Stimulated activated CD4-positive, alpha-beta T cell treated with anti-CD3 and anti-CD28 coated beads, TNF-alpha, amount 100 ng/mL, for 24 hours (primary cell): ENCODE measurements at places on chromosomes 3 and 15.

GRCh38 chr3:172259111-172259541 lies 189.1 kb downstream of the GHSR start:
- DNase-seq = no peak

DNA sequence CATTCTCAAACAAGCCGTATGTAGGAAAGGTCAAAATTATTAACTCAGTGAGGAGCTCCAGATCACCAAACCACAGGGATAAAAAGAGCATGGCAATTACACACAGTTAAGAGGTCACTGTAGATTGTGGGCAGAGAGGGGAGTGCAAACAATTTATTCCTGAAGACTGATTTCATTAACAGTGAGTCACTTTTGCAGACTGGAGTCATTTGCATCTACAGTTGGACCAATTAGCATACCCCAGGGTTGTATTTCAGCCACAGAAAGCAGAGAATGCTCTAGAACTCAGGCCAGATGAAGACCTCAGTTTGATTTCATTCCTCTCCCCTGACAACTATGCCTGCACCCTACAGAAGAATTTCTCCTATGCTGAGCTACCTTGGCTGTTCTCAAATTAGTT lies 40.1 kb downstream of the SETMAR start:
- no peak for DNase-seq

DNA sequence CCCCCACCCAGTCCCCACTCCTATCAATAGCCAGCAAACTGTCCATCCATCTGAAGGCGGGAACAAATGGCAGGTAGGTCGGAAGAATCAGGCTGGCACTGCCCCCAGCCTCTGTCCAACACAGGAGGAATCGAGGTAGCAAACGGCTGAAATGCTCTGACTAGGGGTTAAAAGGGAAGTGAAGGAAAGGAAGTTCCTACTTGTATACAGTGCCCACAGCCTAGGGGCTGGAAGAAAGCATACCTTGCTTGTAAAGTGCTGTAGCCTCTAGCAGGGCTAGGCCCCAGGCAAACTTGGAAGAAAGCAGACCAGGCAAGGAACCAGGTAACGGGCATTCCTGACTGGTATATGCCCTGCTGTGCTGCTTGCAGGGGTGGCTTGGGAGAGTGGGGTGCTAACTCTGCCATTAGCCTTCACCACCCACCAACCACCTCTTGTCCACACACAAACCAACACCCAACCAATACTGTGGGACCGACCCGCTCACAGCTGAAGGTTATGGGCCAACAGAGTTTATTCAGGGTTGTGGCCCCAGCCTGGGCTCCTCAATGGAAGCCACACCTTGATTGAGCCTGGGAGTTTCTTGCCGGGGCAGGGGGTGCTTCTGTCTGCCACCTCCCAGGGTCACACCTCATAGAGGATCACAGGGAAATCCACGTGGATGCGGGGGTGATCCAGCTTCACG lies 2.4 kb downstream of the TUSC2 start:
- DNase-seq = no peak

GRCh38 chr3:17891139-17891856 lies 148.9 kb upstream of the TBC1D5 start:
- no peak for DNase-seq

DNA sequence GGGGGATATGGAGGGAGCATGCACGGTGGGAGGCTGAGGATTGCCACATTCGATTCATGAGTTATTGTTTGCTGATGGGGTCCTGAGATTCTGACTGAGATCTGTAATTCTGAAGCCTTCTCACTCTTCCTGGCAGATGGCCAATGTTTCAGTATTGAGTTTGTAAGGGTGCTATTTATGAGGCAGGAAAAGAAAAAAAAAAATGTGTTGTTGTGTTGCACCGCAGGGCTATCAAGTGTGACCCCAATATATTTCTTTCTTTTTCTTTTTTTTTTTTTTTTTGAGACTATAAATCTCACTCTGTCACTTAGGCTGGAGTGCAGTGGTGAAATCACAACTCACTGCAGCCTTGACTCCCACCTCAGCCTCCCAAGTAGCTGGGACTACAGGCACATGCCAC lies 3.2 kb upstream of the SENP2 start:
- DNase-seq = no peak

DNA sequence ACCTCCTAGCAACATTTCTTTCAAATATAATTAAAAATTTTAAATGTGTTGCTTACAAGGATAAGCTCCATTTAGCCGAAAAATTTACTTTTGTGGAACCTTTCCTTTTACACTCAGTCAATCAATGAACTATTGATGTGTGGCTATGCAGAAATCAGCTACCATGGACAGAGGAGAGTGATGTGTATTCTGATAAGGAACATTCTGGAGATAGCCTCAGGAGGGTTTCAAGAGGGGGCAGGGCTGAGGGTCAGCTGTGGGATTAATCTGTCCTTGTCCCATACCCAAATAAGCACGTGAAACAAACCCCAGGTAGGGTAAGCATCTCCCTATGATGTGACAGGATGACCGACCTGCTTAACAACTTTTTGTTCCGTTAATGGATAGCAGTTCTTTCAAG lies 192.6 kb upstream of the PROK2 start:
- no peak for DNase-seq
